ENCODE measurements at places on chromosomes 2 and 18. TPM values are rescaled to one million over a fixed set of nuclear protein-coding genes. Genes with fewer than 3 reads are reported as not detected.

The SLC23A3 gene
- 3.5 TPM for total RNA-seq

The NFU1 gene
- 39.8 TPM for total RNA-seq

The RETREG2 gene
- total RNA-seq: 70.6 TPM

DNA sequence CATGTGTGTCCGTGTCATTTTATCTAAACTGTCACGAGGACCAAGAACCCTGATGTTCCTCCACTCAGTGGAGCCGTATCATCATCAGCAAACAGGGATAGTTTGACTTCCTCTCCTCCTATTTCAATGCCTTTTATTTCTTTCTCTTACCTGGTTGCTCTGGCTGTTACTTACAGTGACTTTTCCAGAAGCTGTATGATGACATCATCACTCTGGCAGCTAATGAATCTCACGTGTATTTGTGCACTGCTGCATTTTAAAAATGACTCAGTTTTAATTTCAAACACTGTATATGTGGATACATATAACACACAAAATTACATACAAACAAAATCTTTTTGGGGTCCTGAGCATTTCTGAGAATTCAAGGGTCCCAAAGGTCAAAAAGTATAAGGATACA is 481.4 kb downstream of the CDH2 start:
- DNase-seq: no peak

GRCh38 chr2:47373747-47374146 is 29.2 kb upstream of the MSH2 start:
- no peak for DNase-seq
